ENCODE measurements at places on chromosomes 4 and X.

- no peak overlapping the region for H3K4me3 ChIP-seq
- H3K4me1 ChIP-seq = no peaks in the 10 kb centered on the region
- no peaks in the 10 kb centered on the region for H3K36me3 ChIP-seq
These were observed 27.3 kb upstream of the CT83 start for GRCh38 chrX:116490104-116490503.

- H3K36me3 ChIP-seq = no peaks in the 10 kb centered on the region
- no peak overlapping the region for H3K27ac ChIP-seq
- DNase-seq = no peak
- H3K4me3 ChIP-seq = no peak overlapping the region
These were observed 921.3 kb downstream of the NLGN4X start for GRCh38 chrX:5307416-5307815.

DNA sequence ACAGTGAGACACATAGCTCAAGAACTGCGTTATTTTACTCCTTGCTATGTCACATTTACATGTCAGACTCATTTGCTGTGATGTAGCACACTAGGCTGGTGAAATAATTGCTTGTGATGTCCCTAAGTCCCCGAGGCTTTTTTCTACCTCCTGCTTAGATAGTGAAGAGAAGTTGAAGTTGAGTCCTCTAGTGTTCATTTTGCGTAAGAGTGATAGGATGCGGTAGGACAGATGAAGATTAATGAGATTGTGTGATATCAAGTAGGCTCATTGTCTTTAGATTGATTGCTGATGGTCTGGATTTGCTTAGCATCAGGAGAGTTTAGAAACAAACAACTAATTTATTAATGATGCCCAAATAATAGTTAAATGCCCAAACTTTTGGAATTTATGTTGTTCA, 173.6 kb upstream of the NUDT6 start:
- H3K27ac ChIP-seq = no peak overlapping the region
- H3K4me1 ChIP-seq = no peaks in the 10 kb centered on the region
- no peak overlapping the region for H3K4me3 ChIP-seq
- peaks cover under 1% of the 10 kb centered on the region for H3K36me3 ChIP-seq

- H3K27ac ChIP-seq = no peak overlapping the region
- no peaks in the 10 kb centered on the region for H3K36me3 ChIP-seq
- no peak for DNase-seq
- no peaks in the 10 kb centered on the region for H3K4me1 ChIP-seq
- H3K4me3 ChIP-seq = no peak overlapping the region
These were observed 819.8 kb upstream of the PCDH7 start for GRCh38 chr4:29900336-29900735.

GRCh38 chr4:99586797-99587196, 12.2 kb downstream of the MTTP start:
- peaks cover 6% of the 10 kb centered on the region for H3K4me1 ChIP-seq
- DNase-seq = no peak
- no peaks in the 10 kb centered on the region for H3K27me3 ChIP-seq
- no peak overlapping the region for H3K4me3 ChIP-seq
- H3K27ac ChIP-seq = peak overlapping the region; percentile 68

- no peaks in the 10 kb centered on the region for H3K4me1 ChIP-seq
- no peaks in the 10 kb centered on the region for H3K27me3 ChIP-seq
- H3K27ac ChIP-seq = no peak within 1 kb of the TSS
- peak within 1 kb of the TSS; percentile 25 for H3K4me3 ChIP-seq
These were observed at the start of gene TRIM2 for GRCh38 chr4:153204247-153204671. TRIM2 (plus strand) TSS chr4:153204443; CDS start chr4:153204531, 88 bp downstream.

GRCh38 chrX:69389101-69389501, 115.0 kb upstream of the NALF2 start:
- H3K4me1 ChIP-seq = no peaks in the 10 kb centered on the region
- H3K27me3 ChIP-seq = no peaks in the 10 kb centered on the region
- DNase-seq = no peak
- no peak overlapping the region for H3K27ac ChIP-seq

DNA sequence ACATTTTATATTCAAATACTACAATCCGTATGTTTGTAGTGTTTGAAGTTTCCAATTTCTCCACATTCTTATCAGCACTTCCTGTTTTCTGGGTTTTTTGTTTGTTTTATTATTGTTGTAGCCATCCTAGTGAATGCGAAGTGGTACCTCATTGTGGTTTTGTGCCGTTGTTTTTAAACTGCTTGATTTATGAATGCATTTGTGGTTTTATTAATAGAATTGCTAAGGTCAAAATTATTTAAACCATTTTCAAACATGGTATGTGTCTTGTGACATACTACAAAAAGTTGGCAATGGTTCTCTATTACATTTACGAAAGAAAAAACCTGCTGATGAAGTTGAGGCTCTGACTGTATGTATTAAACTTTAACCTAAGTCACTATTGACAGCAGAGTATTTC, 780.0 kb upstream of the MAGEB2 start:
- H3K27ac ChIP-seq = no peak overlapping the region
- no peak for DNase-seq
- no peaks in the 10 kb centered on the region for H3K36me3 ChIP-seq
- H3K4me3 ChIP-seq = no peak overlapping the region

- no peaks in the 10 kb centered on the region for H3K36me3 ChIP-seq
- H3K4me1 ChIP-seq = peaks cover 16% of the 10 kb centered on the region
- peak overlapping the region; percentile 87 for H3K27ac ChIP-seq
- H3K27me3 ChIP-seq = no peaks in the 10 kb centered on the region
- DNase-seq = no peak
These were observed 31.8 kb downstream of the PDGFC start for GRCh38 chr4:156939801-156940200.

DNA sequence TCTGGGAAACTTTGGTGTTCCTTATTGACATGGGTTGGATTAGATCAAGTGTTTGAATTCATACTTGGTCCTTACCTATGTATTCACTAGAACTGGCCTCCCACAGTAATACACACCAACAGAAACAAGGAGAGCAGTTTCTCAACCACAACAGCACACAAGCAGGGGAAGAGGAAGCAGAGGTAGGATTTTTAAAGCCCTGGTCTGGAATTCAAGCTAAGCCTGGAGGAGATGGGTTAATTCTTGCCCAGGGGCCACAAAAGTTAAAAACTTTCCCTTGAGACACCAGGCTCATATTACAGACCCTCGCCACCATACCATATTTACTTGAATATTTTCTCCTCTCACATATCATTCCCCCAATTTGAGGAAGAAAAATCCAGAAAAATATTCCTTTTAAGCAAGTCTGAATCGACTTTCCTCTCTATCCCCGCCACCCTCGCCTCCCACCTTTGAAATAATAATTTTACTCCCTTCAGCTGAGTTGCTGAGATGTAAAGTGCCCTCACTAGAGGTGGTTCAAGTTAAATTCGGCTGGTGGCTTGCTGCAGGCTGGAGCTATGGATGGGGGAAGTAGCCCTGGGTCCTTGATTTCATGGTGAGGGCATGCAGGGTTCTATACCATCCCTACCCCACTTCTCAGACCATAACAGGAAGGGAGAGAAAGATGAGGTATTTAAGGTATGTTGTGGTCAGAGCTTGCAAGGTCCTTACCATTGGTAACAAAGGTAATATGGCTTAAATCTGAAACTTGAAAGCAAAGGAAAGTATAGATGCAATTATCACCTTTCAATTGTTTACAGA, 440.2 kb downstream of the INPP4B start:
- peak overlapping the region; percentile 73 for H3K4me3 ChIP-seq
- H3K27ac ChIP-seq = peak overlapping the region; percentile 76
- no peaks in the 10 kb centered on the region for H3K36me3 ChIP-seq
- DNase-seq = no peak
- no peaks in the 10 kb centered on the region for H3K27me3 ChIP-seq

- H3K4me3 ChIP-seq = no peak overlapping the region
- no peak for DNase-seq
- no peak overlapping the region for H3K27ac ChIP-seq
- H3K4me1 ChIP-seq = no peaks in the 10 kb centered on the region
- H3K27me3 ChIP-seq = no peaks in the 10 kb centered on the region
These were observed 30.4 kb downstream of the TAF1 start for GRCh38 chrX:71396576-71396975.

DNA sequence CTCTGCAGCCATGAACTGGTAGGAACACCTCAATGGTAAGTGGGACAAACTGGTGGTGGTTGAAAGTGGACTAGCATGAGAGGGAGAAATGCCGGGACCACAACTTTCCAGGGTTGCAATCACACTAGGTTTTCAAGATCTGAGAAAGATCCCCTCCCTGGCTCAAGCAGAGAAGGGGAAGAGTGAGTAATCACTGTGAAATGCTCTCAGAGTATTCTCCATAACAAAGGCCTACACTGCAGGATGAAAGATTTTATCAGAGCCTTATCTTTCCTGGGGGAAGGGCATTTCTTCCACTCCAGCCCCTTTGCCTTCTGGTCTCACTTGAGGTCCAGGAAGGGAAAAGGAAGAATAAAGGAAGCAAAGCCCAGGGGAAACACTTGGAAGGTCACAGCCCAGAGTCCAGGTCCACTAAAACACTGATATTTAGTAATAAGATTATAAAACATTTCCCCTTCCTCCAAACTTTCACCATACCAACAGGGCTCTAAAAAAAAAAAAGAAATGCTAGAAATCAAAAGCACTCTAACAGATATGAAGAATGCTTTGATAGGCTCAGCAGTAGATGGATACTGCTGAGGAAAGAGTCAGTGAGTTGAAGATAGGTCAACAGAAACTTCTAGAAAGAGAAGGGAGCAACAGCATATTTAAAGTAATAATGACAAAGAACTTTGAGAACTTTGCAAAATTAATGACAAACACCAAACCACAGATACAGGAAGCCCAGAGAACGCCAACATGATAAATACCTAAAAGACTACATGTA, 95.9 kb downstream of the WDFY3 start:
- no peak overlapping the region for H3K27ac ChIP-seq
- H3K36me3 ChIP-seq = no peaks in the 10 kb centered on the region
- H3K4me1 ChIP-seq = no peaks in the 10 kb centered on the region
- H3K27me3 ChIP-seq = no peaks in the 10 kb centered on the region
- no peak for DNase-seq

- H3K4me3 ChIP-seq = no peak overlapping the region
- no peaks in the 10 kb centered on the region for H3K4me1 ChIP-seq
- no peak overlapping the region for H3K27ac ChIP-seq
- no peaks in the 10 kb centered on the region for H3K27me3 ChIP-seq
- H3K36me3 ChIP-seq = no peaks in the 10 kb centered on the region
These were observed 37.7 kb upstream of the BCLAF3 start for GRCh38 chrX:20028588-20028987.

- H3K27me3 ChIP-seq = no peaks in the 10 kb centered on the region
- no peaks in the 10 kb centered on the region for H3K36me3 ChIP-seq
- DNase-seq = no peak
- no peak overlapping the region for H3K27ac ChIP-seq
These were observed 95.4 kb upstream of the GPR50 start for GRCh38 chrX:151081016-151081415.

DNA sequence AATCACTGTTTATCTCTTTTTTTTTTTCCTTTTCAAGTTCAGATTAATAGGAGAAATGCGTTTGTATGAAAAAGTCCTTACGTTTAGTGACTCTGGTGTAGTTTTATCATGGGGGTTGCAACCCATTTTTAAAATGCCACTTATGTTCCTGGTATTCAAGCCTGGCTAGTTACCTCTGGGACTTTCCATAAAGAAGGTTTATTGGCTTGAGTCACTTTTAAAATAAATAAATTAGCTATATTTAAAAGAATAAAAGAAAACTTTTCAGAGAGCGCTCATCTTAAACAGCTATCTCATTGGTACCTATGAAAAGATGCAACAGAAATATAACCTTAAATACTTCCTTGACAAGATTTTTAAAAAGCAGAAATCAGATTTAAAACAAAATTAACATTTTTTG, 275.0 kb upstream of the IL1RAPL1 start:
- no peak overlapping the region for H3K4me3 ChIP-seq
- no peaks in the 10 kb centered on the region for H3K4me1 ChIP-seq
- no peak for DNase-seq
- no peak overlapping the region for H3K27ac ChIP-seq
- H3K27me3 ChIP-seq = no peaks in the 10 kb centered on the region

- no peak overlapping the region for H3K4me3 ChIP-seq
- peaks cover 6% of the 10 kb centered on the region for H3K4me1 ChIP-seq
- H3K36me3 ChIP-seq = no peaks in the 10 kb centered on the region
- H3K27me3 ChIP-seq = no peaks in the 10 kb centered on the region
These were observed 120.6 kb downstream of the KDR start for GRCh38 chr4:55004831-55005230.

DNA sequence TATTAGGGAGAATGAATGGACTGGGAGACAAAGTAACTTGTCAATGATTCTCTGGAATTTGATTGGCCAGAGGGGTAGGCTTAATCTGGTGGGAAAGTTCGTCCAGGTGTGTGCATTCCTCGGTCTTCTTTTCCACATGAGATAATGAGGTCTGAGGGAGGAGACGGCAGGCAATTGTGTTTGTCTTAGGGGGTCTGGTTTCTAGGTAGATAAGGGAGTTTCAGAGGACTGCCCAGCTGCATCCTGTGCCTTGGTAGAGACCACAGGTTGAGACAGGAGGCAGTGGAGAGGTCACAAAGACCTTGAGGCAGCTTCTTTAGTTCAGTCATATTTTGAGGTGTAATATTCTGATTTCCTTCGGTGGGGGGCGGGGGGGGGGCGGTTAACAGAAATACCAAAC, 4.3 kb downstream of the MGST2 start:
- H3K4me3 ChIP-seq = no peak overlapping the region
- peaks cover 8% of the 10 kb centered on the region for H3K36me3 ChIP-seq
- no peaks in the 10 kb centered on the region for H3K27me3 ChIP-seq
- H3K4me1 ChIP-seq = peaks cover 9% of the 10 kb centered on the region
- no peak overlapping the region for H3K27ac ChIP-seq

DNA sequence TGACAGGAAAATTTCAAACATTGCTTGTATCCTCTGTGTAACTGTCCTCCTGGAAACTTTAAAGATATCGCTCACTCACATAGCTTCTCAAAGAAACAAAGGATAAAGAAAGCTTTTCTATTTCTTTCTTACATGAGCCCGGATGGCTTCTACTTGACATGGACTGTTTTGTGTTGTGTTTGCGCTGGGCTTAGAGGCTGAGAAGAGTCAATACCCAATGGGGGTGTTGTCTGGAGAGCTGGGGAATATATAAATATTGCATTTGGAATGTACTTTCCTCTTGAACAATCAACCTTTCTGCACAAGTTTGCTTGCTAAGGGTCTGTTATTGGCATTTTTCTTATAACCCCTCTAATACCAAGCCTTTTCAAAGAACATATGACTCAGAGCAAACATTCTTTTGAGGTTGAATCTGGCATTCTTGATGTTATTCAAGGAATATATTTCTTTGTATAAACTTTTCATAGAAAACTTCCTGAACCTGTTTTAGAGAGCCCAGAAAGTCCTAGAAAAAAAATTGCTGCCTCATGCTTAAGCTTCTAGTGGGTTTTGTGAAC, 331.9 kb downstream of the PACRGL start:
- DNase-seq = no peak
- H3K4me3 ChIP-seq = no peak overlapping the region
- H3K4me1 ChIP-seq = no peaks in the 10 kb centered on the region
- no peaks in the 10 kb centered on the region for H3K36me3 ChIP-seq
- no peak overlapping the region for H3K27ac ChIP-seq

- no peaks in the 10 kb centered on the region for H3K27me3 ChIP-seq
- H3K27ac ChIP-seq = no peak overlapping the region
- H3K36me3 ChIP-seq = no peaks in the 10 kb centered on the region
- H3K4me3 ChIP-seq = no peak overlapping the region
These were observed 44.8 kb downstream of the CLDN34 start for GRCh38 chrX:10011991-10012390.

- no peaks in the 10 kb centered on the region for H3K27me3 ChIP-seq
- no peak for DNase-seq
- peaks cover 83% of the 10 kb centered on the region for H3K36me3 ChIP-seq
- H3K27ac ChIP-seq = no peak overlapping the region
These were observed 44.4 kb downstream of the METTL14 start for GRCh38 chr4:118729287-118730286.

- H3K27me3 ChIP-seq = no peaks in the 10 kb centered on the region
- H3K4me1 ChIP-seq = no peaks in the 10 kb centered on the region
- no peaks in the 10 kb centered on the region for H3K36me3 ChIP-seq
- H3K27ac ChIP-seq = no peak overlapping the region
- no peak overlapping the region for H3K4me3 ChIP-seq
- no peak for DNase-seq
These were observed 1456.1 kb upstream of the IGFBP7 start for GRCh38 chr4:58566260-58566659.
